ENCODE measurements at places on chromosomes 3 and 15.

DNA sequence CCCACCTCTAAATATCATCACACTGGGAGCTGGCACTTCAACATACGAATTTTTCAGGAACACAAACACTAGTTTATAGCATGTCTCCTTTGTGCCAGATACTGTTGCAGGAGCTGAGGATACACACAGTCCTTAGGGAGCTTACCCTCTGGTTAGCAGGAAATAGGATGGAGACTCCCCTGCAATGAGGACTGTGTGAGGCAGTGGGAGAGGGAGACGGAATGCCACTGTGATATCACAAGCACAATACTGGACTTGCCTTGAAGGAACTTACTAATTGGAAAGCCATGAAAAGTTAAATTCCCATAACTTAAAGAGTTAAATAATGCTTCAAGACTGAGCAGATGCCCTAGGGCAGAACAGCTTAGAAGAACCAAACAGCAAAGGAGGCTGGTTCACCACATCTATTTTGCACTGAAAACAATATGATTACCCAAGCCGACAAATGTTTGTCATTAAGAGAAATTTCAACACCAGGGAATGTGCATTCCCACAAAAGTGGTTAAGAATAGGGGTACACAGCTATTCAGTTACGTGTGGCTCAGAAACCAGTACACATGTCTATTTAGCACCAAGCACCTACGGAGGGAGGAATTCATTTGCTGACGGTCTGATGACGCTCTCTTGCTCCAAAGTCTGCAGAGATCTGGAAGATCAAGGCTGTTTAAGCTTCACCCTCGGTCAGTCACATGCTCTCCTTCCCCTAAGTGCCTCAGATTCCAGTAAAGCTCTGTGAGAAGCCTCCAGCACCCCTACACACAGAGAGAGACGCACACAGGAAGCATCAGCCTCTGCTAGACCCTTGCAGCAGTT lies 5.2 kb downstream of the TBC1D2B start:
- DNase-seq, result no peak

DNA sequence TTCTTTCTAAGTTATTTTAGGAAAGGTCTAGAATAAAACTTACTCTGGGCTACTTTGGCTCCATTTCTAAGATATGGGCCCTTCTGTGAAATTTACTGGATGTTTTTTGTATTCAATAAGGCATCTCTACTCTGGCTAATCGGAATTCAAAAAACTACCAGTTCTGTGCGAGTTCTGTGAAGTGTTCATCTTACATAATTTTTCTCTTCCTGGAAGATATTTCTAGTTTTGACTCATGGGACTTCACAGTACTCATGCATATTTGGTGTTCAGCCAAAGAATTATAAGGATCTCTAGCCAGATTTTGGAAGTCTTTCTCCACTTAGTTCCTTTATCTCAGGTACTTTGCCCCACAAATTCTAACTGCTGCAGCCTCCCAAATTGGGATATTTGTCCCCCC lies 46.4 kb upstream of the MBNL1 start:
- no peak for DNase-seq

- DNase-seq, result no peak
These were observed 67.9 kb downstream of the FGF7 start for GRCh38 chr15:49490966-49491365.

DNA sequence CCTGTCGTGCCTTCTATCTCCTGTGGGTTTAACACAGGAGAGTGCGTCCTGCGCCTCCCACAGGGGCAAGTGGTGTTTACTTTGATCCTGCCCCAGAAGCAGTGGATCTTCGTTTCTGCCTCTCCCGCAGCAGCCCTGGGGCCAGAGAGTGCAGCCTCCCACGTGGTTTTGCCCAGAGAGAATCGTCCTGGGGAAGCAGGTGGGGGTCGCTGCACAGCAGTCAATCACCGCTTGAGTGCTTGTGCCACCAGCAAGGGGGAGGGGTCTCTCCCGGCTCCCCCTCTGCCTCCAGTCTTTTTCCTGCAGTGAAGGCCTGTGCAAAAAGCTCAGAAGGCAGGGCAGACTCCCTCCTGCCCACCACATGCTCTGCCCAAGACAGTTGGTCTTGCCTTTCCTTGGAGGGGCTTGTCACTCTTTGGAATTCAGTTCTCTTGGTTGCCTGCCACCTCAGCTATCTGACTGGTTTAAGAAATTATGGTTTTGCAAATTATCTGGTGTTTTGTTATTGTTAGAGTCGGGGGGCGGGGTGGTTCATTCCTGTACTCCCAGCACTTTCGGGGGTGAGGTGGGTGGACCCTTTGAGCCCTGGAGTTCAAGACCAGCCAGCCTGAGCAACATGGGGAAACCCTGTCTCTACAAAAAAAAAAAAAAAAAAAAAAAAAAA lies 26.9 kb downstream of the STOML1 start:
- DNase-seq, result no peak

DNA sequence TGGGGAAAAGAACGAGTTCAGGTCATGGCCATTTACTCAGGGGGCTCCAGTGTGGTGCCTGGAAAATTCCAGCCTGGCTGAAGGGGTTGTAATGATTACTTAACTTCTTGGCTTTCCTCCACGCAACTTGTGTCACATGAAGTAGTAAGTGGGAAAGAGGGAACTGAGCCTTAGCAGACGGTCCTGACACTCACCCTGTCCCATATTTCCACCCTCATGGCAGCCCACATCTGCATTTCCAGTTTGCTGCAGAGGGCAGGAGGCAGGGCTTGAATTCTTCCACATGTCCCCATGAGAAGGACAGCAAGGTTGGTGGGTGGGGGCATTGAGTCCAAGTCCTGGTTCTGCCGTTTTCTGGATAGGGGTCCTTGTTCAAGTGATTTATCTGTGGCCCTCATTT lies 7.8 kb upstream of the CAMP start:
- no peak for DNase-seq

All from NCI-H1694 (cell line).